Karpas-422 (cell line): ENCODE measurements at places on chromosomes 1 and 21.

DNA sequence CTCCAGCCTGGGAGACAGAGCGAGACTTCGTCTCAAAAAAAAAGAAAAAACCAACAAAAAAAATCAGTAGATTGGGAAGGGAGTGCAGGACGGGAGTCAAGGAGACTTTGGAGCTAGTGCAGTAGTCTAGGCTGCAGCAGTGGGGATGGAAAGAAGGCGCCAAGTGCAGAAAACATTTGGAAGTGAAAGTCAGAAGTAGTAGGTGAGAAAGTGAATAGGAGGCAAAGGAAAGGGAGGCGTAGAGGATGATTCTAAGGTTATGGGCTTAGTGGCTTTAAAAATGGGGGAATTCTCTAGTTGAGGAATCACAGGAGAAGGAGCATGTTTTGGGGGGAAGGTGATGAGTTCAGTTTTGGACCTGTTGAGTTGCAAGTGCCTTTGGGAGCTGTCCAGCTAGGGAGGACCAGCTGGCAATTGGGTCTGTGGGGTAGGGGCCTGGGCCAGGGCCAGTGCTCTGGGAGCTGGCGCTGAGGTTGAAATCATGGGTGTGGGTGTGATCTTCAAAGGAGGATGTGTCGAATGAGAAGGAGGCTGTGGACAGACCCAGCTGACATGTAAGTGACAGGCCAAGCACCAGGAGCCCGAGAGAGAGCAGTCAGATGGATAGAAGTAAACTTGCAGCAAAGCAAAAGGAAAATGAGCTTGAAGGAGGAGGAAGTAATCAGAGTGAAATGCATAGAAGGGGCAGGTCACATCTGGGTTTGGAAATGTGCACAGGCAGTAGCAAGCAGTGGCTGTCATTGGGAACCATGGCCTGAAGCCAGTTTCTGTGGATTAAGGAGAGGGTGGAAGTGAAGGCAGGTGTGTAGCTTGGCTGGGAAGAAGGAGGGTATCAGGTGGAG, 15.8 kb downstream of the TMCC2 start:
- no peak for DNase-seq

DNA sequence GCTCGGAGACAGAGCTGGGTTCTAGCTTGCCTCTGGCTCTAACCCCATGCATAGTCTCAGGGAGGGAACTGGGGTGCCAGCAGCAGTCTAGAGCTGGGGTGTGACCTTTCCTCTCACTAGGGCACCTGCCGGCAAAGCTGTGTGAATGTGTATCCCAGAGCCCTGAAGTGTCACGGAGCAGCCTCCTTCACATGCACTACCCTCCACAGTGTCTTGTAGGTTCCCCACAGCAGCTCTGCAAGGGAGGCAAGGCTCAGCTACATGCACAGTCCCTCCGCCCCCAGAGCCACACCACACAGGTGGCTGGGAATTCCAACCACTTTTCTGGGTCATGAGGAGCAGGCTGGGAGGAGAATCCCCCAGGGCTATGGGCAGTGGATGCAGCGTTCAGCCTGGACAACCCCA, 7.7 kb upstream of the HPCA start:
- no peak for DNase-seq

GRCh38 chr1:194104247-194104844, 917.9 kb upstream of the B3GALT2 start:
- no peak for DNase-seq

DNA sequence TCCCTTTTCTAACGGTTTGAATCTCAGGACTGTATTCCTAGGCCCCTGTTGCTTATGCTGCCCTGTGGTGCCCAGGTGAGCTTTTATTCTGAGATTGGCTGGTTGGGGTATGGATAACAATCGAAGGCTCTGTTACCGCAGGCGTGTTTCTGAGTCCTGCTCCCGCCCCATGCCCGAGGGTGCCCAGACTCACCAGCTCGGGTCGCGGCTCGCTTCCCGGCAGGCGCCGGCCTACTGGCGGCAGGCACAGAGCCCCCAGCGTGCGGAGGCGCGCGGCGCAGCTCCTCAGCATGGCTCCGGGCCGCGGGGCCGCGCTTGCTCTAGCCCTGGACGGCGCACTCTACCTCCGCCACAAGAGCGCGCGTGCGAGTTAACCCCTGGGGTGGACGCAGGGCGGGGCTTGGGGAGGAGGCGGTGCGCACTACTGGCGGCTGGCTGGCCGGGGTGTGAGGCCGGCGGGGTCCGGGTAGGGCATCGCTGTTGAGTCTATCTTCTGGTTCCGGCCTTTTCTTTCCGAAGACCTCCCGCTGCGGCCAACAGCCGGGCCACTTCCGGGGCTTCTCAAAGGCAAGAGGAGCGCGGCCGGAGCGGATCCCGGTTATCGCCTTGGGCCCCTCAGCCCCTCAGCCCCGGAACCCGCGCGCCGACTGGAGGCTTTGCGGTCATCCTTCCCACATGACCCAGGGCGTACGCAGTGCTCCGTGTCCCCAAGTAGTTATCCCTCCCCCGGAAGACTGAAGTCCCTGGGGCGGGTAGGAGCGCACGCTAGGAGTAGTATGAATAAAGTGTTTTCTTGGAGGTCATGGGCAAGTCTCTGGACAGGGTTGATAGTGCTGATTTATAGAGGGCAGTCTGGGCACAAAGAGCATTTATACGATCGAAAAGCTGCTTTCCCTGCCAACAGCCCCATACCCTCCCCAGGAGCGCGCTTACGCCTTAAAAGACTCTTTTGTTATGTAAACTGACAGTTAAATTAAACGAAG, at the start of gene THEM4:
TSS of gene THEM4 (minus strand) at position 345 of the 983 bp plus-strand sequence. CDS start at position 292, 53 bp downstream.
- peak; percentile 99 for DNase-seq

DNA sequence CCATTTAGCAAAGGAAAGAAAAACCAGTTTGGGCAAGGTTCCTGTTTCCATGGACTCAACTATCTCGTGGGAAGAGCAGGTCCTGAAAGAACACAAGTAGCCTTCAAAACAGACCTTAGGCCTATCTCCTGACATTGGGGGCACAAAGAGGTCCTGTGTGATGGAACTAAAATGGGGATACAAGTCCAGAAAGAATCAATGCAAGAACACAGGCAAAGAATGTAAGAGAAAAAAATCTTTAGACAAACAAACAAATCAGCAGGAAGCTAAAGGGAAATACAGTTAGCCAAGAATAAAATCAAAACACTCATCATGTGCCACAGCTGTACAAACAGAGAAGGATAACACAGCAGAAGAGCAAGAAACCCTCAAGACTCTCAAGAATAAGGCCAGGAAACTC, 28.2 kb downstream of the SLC30A10 start:
- no peak for DNase-seq

- no peak for DNase-seq
These were observed 59.2 kb downstream of the SAMSN1 start for GRCh38 chr21:14486869-14487268.

GRCh38 chr21:18545908-18546307, 142.3 kb upstream of the TMPRSS15 start:
- no peak for DNase-seq

GRCh38 chr1:102838016-102838415, 270.3 kb downstream of the COL11A1 start:
- no peak for DNase-seq

DNA sequence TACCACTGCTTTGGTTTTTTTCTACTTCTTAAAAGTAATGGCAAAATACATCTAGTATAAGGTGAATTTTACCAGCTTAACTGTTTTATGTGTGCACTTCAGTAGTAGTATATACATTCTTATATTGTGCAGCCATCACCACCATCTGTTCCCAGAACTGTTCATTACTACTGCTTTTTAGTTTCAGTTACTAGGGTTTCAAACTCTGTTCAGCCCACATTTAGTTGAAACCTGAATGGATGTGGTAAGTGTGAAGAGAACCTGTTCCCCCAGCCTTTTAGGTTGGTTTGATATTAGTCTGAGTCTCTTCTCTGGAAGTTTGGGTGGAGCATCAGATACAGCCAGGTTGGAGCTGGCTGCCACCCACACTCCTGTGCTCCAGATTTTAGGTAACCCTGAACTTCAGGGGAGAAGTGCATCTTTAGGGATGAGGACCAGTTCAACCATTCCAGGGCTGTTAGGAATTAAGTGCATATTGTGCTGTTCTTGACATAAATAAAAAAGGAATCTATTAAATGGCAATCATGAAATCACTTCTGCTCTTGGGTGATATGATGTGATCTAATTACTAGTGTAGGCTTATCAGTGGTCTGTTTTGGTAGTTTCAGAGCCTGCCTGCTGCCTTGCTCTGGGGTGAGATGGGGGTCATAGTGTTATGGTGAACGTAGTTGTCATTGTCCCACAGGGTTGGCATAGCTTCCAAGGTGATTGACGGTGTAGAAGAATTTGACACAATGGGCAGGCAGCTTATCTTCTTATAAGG, 32.1 kb downstream of the URB2 start:
- DNase-seq = peak; percentile 24

DNA sequence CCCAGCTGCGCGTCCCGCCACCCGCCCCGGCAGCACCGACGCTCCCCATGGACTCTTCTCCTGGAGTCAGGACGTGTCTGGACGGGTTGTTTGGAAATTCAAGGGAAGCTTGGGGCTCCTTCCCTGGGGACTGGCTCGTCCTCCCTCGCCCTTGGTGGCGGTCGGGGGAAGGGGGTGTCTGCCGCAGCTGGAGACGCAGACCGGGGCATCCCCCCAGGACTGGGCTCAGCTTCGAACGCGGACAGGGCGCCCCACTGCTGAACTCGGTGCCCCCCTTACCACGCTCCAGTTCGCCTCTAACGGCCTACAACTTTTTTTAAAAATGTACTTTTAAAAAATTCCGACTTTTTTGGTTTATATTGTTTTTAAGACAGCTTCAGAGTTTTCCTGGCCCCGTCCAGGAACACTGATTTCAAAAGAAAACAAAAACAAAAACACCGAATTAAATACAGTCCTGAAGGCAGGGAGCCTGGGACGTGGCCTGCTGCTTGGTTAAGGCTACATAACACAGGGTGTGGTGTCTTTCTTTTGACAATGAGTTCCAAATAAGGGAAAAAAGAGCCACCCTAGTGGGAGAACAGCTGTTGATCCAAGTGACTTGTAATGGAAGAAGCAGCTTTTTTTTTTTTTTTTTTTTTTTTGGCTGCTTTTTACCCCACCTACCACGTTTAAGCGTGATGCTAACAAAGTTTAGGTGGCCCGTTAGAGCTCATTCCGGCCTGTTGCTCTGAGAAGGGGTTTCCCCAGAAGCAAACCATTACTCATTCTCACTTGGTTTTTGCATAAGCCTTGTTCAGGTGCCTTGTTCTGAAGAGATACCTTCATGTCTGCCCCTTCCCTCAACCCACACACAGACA, 862 bp upstream of the DIPK1A start:
- peak; percentile 56 for DNase-seq
